ENCODE measurements at places on chromosomes 16 and 17.

DNA sequence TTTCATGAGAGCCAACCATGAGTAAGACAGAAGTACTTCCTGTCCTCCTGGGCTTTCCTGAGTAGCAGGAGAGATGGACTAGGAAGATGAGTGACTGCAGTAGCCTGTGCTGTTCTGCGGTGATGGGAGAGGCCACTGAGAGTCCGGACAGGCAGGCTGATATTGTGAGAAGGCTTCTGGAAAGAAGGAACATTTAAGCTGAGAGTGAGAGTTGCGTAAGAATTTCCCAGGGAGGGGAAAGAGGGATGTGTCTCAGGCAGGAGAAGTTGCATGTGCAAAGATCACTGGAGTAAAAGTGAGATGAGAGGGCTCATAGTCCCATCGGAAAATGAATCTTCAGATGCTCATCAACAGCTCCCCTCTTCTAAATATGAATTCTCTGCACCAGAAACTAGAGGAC lies 258.3 kb downstream of the RBFOX1 start:
- DNase-seq = no peak

DNA sequence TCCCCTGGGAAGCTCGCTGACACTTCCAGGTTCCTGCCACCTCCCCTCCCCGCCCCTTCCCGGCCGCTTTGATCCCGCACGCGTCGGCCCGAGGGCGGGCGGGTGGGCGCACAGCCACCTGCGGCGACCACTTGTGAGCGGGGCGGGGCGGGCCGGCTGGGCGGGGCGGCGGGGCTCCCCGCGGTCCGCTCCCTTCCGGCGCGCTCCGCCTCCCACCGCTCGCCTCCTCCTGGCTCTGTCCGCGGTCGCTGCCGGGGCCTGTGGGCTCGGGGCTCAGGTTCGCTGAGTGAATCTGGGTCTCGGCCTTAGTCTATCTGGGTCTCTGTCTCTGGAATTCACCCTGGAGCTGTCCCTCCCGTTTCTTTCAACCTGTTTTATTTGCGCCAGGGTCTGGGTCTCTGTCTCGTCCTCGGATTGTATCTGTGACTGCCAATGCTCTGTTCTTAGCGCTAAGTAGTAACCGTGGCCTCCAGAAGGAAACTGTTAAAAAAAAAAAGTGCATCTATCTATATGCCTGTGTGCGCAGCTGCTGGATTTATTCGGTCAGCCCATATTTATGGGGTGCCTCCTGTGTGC lies 2.7 kb upstream of the HES7 start:
- DNase-seq = no peak

DNA sequence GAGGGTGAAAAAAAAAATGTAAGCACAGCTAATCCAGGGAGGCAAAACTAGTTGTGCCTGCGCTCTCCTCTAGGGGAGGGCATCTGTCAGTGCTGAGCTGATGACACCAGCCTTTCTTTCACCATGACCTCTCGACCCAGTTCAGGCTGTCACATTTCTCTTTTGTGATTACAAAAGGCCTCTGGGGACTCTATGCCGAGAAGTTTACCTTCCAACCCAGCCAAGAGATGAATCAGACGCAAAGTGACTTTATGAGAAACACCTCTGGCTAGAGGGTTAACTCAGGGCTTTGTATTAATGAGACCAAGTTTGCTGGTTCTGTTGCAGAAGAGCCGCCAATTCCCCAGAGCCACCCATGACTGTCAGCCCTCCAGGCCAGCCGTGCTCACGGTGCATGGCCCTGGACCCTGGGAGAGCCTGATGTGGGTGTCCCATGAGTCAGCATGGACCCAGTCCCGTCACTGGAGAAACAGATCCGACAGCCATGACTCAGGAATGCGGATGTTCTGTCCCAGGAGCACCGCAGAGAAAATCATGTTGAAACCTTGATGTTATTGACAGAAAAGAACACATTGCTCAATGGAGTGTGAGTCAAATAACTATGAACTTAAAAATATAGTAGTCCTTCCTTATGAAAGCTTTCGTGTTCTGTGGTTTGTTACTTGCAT lies 437.2 kb downstream of the HS3ST3B1 start:
- DNase-seq = no peak

DNA sequence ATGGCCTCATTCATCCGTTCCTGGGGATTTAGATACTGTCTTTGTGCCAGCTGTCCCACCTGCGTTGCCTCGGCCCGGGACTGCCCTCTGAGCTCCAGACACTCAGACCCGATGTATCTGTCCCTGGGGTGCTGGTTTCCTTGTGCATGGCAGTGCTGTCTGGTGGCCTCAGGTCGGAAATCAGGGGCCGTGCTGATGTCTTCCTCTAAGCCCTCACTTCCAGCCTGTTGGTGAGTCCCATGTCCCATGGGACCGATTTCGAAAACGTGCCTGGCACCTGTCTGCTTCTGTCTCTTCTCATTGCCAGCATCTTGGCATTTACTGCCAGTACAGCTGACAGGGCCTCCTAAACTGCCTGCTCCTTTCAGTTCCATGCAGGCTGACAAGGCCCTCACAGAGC lies 22.1 kb downstream of the NT5M start:
- no peak for DNase-seq

GRCh38 chr17:16927641-16928321 lies 44.1 kb downstream of the TNFRSF13B start:
- DNase-seq = no peak

GRCh38 chr17:72978593-72979218 lies 113.8 kb downstream of the SLC39A11 start:
- no peak for DNase-seq

DNA sequence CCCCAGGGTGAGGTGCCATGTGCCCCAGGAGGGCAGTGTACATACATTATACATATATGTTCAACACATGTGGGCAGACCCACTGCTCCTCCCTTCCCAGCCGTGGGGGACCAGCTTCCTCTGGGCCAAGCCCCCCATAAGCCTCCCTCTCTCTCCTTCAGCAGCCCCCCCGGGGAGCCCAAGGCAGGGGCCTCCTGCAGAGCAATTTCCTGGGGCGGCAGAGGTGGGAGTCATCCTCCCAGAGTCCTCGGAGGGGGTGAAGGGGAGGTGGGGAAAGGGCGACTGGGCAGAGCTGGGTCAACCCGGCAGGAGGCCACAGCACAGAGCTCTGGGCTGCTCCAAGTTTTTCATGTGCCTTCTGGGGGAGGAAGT lies 235.1 kb downstream of the ZNF423 start:
- DNase-seq = no peak

DNA sequence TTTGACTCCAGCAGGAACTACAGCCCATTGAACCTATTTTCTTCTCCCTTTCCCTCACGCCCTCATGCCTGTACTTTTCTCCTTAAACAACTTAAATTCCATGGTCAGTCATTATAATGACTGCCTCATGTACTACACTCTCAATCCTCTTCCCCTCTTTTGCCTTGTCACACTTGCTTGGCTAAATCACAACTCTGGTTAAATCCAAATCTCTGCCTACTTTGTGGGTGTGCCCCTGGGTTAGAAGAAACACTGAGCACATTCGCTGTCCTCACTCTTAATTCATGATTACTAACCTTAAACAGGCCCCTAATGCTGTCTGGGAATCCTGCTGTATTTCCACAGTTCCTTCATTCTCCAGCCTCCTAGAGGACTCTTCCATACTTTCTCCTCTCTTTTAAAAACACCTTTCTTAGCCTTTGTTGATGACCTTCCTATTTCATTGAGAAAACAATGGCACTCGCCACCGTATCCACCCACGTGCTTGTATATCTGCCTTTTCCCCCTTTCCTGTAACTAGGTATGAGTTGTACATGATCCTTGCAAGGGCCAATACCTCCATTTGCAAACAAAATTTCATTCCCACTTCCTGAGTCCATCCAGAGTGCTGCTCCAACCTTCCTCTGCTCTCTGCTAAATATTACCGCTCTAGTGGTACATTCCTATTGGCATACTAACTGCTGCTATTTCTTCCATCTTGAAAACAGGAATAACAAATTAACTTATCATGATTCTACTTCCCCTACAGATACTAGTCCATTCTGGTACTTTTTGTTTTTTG lies 28.9 kb downstream of the ZNRF1 start:
- no peak for DNase-seq

DNA sequence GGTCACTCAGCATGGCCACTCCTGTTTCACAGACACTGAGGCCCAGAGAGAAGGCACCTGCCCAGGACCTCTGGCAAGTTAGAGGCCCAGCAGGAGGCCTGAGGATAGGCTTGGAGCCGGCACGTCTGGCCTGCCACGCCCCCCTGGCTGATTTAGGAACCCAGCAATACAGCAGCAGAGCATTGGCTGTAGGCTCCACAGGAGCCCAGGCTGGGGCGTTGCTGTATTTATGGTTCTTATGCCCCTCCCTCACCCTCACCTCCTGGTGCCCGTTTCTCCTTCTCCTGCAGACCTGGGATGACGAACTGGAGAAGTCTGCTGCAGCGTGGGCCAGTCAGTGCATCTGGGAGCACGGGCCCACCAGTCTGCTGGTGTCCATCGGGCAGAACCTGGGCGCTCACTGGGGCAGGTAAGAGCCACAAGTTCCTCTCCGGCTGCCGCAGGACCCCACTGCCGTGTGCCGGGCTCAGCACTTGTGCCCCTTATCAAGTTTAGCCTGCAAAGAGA lies 25.8 kb downstream of the CRISPLD2 start:
- DNase-seq = no peak

GRCh38 chr17:36992701-36993100 lies 43.9 kb downstream of the AATF start:
- no peak for DNase-seq

- no peak for DNase-seq
Measured at GRCh38 chr17:35842239-35842638, 26.5 kb downstream of the HEATR9 start.

DNA sequence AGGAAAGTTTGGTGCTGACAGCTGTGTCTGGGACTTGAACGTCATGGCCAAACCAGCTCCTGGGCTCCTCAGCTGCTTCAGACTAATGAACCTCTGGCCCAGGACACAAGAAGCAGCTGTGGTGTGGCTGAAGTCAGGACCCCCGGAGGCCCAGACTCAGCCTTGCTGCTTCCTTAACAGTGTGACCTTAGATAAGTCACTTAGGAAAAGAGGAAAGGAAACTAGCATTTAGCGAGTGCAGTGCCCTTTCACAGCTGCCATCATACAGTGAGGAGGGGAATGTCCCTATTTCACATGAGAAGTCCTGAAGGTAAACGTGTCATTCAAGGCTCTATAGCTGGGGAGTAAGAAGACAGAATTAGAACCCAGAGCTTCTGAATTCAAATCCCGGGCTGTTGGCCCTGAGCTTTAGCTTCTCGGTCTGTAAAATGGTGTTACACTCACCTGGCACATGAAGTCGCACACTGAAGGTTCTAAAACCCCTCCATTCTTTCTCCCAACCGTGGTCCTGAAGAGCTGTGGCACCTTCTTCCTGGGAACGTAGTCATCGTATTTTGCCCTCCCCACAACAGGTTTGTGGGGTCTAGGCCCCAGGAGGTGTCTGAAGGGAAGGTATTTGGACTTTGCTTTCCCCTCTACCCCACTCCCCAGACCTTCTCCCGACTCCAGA lies 910 bp upstream of the RAMP2 start:
- DNase-seq = no peak

GRCh38 chr16:15866451-15866850 lies 9.6 kb upstream of the MYH11 start:
- no peak for DNase-seq
